HepG2 (cell line): ENCODE measurements at places on chromosomes 1 and 21.

- DNase-seq: peak; percentile 48
- H3K4me1 ChIP-seq: peaks cover 85% of the 10 kb centered on the region
- no peak overlapping the region for H3K4me3 ChIP-seq
- H3K27me3 ChIP-seq: no peaks in the 10 kb centered on the region
These were observed 3.9 kb upstream of the CDK18 start for GRCh38 chr1:205500240-205501233.

- no peaks in the 10 kb centered on the region for H3K27me3 ChIP-seq
- H3K36me3 ChIP-seq: no peaks in the 10 kb centered on the region
- no peak overlapping the region for H3K4me3 ChIP-seq
- no peak for DNase-seq
- H3K4me1 ChIP-seq: no peaks in the 10 kb centered on the region
These were observed 16.1 kb upstream of the CLDN8 start for GRCh38 chr21:30232011-30232410.

- no peak overlapping the region for H3K4me3 ChIP-seq
- peaks cover 47% of the 10 kb centered on the region for H3K36me3 ChIP-seq
- no peak overlapping the region for H3K27ac ChIP-seq
- H3K27me3 ChIP-seq: no peaks in the 10 kb centered on the region
- no peak for DNase-seq
- H3K4me1 ChIP-seq: no peaks in the 10 kb centered on the region
These were observed 10.7 kb upstream of the GATAD2B start for GRCh38 chr1:153933430-153933829.

DNA sequence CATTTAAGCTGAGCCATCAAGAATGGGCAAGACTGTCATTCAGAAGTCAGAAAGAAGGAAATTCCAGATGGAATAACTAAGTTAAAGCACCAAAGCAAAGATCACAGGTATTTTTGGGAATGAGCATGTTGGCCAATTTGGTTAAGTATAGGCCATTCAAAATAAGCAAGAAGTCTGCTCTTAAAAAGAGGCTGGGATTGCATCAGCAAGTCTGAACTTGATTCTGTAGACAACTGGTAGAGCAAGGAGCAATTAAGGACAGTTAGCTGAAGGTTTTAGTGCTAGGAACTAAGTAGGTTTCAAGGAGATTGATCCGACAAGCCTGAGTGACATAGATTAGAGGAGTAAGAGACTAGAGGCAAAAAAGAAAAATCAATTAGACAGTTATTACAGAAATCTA is 8.4 kb downstream of the ANKRD45 start:
- no peak overlapping the region for H3K27ac ChIP-seq
- H3K27me3 ChIP-seq: no peaks in the 10 kb centered on the region
- no peaks in the 10 kb centered on the region for H3K36me3 ChIP-seq
- no peaks in the 10 kb centered on the region for H3K4me1 ChIP-seq
- DNase-seq: no peak

DNA sequence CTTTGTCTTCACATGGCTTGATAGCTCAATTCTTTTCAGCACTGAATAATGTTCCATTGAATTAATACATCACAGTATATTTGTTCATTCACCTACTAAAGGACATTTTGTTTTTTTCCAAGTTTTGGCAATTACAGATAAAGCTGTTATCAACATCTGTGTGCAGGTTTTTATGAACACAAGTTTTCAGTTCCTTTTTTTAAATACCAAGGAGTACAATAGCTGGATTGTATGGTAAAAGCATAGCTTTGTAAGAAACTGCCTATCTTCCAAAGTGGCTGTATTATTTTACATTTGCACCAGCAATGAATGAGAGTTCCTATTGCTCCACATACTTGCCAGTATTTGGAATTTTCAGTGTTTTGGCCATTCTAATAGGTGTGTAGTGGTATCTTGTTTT is 4.8 kb upstream of the MCOLN2 start:
- no peak for DNase-seq
- H3K4me3 ChIP-seq: no peak overlapping the region

DNA sequence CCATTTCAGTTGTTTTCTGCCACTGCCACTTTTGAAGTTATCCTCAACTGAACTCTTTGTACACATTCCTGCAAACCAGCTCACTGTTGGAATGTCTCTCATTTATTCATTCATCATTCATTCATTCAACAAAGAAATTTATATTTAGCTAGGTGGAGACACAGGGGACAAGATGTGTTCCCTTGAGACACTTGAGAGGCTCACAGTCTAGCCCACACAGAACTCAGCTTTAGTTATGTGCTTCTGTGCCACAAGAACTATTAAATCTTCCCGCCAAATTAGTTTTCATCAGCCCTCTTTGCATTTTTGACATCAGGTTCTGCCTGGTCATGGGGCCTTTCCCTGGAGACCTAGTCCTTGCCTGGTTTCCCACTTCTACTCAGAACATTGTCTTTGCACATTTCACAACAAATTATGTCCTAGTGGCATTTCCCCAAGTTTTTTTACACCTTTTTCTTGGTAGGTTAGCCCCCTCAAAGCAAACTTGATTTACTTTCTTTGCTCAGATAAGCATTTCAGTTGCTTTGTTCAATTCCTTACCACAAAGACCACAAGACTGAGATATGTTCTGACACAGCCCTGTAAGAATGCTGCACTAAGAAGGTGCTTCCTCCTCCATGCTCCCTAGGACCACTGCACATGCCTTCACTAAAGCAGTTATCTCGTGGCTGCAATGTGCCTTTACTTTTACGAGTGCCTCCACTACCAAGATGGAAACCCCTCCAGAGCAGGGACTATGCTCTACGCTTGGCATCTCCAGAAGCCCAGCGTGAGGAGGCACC is 31.0 kb downstream of the ILDR2 start:
- no peak for DNase-seq
- H3K4me3 ChIP-seq: no peak overlapping the region
- H3K36me3 ChIP-seq: no peaks in the 10 kb centered on the region
- H3K27me3 ChIP-seq: peaks cover 29% of the 10 kb centered on the region; the same call in 2 of the 3 replicates
- H3K4me1 ChIP-seq: no peaks in the 10 kb centered on the region

DNA sequence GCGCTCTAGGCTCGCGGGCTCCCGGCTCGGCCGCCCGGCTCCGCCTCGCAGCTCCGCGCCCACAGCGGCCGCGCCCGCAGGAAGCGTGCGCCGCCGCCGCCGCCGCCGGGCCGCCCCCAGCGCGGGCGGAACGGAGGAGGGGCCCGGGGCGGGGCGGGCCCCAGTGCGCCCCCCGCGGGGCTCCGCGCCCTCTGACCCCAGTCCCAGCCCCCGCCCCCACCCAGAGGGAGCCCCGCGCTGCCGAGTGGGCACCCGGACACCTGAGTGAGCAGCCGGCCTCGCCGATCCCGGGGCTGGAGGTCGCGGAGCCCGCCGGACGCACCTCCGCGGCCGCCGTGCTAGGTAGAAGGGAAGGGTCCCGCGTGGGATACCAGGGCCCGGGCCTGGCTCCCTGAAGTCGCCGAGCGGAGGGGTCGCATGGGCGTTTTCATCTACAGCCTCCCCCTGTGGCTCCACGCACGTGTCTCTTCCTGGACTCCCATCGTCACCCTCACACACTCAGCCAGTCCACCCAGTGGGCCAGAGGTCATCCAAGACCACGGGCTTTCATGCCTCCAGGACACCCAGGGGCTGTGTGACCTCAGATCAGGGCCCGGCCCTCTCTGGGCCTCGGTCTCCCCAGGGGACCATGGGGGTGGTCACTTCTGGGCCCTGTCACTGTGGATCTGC is at the start of gene SDC3:
SDC3 (minus strand) TSS at position 63 of the 669 bp plus-strand sequence. CDS start 172 bp downstream, outside the sequence.
- H3K36me3 ChIP-seq: no peaks in the 10 kb centered on the region
- peaks cover 45% of the 10 kb centered on the region for H3K27me3 ChIP-seq
- H3K4me3 ChIP-seq: peak within 1 kb of the TSS; percentile 57; the same call in 1 of the 2 replicates
- no peak for DNase-seq
- H3K27ac ChIP-seq: no peak within 1 kb of the TSS
- peaks cover 26% of the 10 kb centered on the region for H3K4me1 ChIP-seq

DNA sequence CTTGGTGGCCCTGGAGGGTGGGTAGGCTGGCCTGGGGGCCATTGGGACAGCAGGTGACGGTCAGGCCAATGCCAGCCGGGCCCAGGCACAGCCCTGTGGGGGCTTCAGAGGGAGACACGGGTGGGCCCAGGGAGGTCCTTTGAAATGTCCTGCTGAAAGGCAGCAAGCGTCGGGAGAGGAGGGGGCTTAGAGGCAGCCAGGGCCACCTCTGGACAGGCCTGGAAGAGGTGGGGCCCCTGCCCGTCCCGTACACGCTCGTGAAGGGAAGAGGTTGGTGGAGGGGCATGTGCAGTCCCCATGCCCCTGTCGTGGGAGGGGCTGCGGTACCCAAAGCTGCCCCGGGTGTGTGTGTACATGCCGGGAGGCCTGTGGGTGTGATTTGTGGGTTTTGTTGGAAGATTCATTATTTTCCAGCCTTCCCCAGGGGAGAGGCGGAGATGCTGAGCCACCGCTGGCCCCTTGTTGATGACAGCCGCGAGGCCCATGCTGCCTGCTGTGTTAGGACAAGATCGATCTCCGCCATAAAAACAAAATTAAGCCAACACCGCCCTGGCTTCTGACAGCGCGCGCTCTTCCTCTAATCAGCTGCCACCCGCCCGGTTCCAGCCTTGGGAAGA is 3.4 kb upstream of the PLCH2 start:
- H3K27ac ChIP-seq: no peak overlapping the region
- no peaks in the 10 kb centered on the region for H3K36me3 ChIP-seq
- H3K4me1 ChIP-seq: peaks cover 2% of the 10 kb centered on the region; the same call in 1 of the 2 replicates

GRCh38 chr1:2783435-2784397 is 17.8 kb downstream of the TTC34 start:
- H3K36me3 ChIP-seq: no peaks in the 10 kb centered on the region
- H3K4me1 ChIP-seq: no peaks in the 10 kb centered on the region

DNA sequence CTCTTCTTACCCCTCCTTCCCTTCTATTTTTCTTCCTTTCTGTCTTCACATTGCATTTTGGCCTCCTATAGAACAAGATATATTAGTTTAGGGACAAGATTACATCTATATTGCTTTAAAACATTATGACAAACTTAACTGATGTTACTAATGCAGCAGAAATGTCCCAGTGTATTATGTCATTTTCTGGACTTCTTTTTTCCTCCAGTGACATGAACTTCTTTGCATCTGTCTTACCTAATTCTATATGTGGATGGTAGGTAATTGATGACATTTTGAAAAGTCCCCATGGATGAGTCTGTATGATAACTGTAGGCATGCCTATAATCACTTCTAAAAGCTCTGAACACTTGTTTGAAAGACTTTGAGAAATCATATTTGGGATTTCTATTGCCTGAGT is 89.5 kb downstream of the FNBP1L start:
- no peaks in the 10 kb centered on the region for H3K27me3 ChIP-seq
- H3K4me1 ChIP-seq: no peaks in the 10 kb centered on the region
- peaks cover 2% of the 10 kb centered on the region; the same call in 1 of the 2 replicates for H3K36me3 ChIP-seq
- H3K27ac ChIP-seq: no peak overlapping the region
- H3K4me3 ChIP-seq: no peak overlapping the region

DNA sequence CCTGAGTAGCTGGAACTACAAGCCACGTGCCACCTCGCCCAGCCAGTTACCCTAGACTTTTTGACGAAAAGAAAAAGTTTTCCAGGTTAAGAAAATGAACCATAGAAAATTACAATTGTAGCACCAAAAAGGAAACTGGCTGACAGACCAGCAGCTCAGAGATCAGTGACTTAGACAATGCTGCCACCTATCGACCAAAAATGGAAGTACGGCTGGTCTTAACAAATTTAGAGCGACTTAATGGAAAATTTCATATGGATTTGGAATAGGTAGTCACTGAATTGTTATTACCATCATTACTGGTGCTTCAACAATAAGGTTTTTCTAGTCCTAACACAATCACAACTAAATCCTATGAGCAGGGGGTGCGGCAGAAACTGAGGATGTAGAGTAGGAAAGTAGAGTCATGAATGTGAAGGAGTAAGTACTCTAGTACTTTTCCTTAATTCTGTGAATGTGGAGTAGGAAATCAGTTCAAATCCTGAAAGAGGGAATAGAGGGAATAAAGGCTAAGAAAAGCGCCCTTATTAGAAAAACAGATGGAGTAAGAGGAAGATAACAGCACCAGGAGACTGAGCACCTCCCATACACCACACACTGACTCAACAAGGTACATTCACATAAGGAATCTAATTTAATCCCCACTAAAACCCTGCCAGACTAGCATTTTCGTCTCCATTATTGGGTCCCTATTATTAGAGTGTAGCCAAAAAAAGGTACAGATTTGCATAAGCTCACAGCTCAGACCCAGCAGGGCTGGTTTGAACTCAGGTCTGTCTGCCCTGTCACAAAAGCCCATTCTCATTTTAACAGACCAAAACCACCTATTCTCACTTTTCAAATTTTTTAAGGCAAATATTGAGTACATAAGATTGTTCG is 37.9 kb upstream of the MGST3 start:
- H3K36me3 ChIP-seq: no peaks in the 10 kb centered on the region
- peaks cover 10% of the 10 kb centered on the region for H3K4me1 ChIP-seq
- no peaks in the 10 kb centered on the region for H3K27me3 ChIP-seq
- H3K27ac ChIP-seq: no peak overlapping the region
- peak; percentile 59 for DNase-seq

- no peak overlapping the region for H3K4me3 ChIP-seq
- no peaks in the 10 kb centered on the region for H3K36me3 ChIP-seq
- H3K4me1 ChIP-seq: no peaks in the 10 kb centered on the region
- DNase-seq: no peak
- H3K27ac ChIP-seq: no peak overlapping the region
These were observed 414.9 kb downstream of the PTPRU start for GRCh38 chr1:29651246-29651645.
